ENCODE measurements at places on chromosomes 6 and 20. TPM values are rescaled to one million over a fixed set of nuclear protein-coding genes. Genes with fewer than 3 reads are reported as not detected.

- no peak for DNase-seq
Observed at GRCh38 chr6:106169517-106169916, 83.4 kb downstream of the PRDM1 start.

DNA sequence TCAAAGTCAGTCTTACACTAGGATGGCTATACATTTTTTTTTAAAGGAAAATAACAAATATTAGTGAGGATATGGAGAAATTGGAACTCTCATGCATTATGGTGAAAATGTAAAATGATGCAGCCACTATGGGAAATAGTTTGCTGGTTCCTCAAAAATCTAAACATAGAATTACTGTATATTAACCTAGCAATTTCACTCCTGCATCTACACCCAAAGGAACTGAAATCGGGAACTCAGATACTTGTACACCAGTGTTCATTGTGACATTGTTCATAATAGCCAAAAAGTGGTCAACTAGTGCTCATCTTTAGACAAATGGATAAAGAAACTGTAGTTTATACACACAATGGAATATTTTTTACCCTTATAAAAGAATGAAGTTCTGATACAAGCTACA is 110.7 kb downstream of the UTRN start:
- DNase-seq, result no peak

GRCh38 chr6:21653905-21654304 is 60.4 kb downstream of the SOX4 start:
- no peak for DNase-seq

DNA sequence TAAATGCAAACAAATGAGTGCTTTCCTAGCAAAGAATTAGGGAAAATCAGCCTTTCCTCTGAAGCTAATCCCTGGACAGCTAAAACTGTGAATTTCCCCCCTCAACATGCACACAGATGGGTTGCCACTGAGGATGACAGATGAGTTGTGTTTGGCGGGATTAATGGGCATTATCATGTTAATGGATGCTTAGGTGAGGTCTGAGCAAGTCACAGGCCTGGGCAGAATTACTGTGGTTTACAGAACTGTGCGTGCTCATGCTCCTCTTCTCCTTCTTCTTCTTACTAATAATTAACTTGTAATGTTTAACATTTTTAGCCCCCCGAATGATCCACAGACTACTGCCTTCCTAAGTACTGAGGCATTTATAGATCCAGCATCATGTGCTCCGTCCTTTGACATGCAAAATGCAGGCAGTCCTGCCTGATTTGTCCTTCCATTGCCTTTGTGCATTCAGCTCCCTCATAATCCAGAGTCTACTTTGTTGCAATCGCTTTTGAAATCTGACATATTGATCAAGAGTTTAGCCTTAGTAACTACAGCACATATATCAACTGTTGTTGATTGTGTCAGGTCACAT is 753.4 kb upstream of the MMS22L start:
- DNase-seq, result no peak

DNA sequence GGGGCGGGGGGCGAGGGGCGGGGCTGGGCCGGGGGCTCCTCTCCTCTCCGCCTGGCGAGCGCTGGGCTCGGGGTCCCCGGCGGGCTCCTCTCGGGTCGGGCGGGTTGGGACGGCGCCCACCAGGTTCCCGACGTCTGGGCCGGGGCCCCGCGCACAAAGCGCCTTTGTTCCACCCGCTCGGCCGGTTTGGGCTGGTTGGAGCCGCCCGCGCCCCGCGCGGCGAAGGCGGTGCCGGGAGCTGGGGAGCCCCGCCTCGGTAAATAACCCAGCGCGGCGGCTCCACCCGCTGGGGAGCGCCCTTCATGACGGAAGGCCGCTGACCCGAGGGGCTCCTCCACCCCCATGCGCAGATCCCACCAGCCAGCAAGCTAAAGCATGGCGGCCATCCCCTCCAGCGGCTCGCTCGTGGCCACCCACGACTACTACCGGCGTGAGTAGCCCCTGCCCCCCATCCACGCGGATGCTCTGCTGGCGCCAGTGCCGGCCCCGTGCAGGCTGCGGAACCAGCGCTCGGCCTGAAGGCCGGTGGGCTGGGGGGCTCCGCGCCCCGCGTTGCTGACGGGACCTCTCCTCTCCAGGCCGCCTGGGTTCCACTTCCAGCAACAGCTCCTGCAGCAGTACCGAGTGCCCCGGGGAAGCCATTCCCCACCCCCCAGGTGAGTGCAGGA is 503 bp downstream of the PPDPF start:
- no peak for DNase-seq

DNA sequence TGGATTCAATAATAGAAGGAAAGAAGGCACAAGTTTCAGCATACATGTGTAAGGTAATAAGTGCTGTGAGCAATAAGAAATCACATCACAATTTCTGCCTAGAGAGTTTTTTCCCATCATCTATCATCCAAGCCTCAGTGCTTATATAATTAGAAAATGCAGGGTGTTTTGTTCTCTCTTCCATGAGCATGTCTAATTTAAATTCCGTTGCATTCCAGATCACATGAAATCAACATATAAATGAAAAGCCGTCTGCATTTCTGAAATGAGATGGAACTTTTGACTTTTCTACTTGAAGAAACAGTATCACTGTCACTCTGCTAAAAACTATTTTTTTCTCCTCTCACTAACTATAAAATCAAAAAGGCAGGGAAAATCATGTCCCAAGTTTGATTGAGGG is 74.5 kb upstream of the CD2AP start:
- no peak for DNase-seq

DNA sequence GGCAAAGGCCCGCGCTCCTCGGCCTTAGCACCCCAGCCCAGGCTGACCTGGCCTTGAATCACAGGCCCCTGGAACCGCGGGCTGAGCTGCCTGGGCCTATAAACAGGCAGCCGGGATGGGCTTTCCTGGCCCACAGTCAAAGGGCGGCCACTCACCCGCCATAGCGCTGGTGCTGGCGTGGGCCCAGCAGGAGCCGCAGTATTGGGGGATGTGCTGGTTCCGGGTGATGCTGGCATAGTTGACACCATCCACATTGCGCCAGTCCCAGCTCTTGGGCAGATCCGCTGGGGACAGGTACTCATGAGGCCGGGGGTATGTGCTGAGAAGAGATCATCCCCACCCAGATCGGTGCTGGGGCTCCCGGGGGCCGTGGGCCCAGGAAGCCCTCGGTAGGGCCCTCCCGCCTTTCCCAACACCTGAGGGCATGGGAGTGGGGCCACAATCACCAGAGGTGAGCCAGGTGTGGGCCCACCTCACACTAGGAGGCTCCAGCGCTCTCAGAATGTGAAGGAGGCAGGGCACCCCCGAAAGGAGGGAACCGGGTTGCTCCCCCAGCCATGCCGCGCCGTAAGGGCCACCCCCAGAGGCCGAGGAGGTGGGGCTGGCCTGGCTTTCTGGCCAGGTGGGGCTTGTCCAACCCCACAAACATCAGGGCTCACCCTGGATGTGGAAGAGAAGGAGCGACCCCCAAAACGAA is 739 bp downstream of the CTSZ start:
- no peak for DNase-seq

DNA sequence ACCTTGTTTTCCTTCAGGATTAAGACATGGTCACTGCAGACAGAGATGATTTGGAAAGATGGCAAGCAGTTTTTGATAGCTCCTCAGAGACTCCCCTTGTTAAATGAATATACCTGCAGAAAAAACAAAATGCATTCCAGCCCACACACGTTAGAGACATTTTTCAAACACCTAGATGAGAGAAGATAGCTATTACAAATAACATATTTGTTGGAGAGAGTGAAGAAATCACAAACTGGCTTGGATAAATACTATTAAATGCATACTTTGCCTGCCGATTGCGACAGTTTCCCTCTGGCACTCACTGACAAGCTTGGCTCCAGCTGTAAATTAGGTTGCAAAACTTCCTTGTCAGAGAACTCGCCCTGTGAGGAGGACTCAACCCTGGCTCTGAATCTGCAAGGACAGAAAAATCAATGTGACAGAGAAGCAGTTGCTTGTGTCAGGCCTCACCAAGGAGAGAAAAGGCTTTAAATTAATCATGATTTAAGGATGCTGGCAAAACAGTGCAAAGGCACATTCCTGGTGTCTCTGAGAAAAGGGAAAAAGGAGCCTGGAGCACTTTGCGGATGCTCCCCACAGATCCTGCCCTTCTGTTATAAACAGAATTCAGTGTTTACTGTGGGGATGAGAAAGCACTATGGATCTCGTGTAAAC is 423.7 kb upstream of the MARCKS start:
- no peak for DNase-seq

DNA sequence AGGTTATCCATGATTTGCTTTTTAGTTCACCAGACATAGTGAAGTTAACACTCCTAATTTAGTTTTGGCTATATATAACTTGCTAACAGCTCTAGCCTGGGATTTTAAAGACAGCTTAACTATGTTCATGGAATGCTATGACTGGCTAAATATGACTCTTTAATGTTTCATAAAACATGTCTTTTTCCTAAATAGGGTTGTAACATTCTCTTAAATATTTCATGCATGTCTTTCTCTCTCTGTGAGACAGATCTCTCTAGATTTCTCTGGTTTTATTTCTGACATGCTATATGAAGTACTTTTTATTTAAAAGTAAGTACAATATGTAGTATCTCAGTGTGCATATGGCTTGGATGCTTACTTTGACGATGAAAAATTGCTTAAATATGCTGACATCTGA is 35.7 kb downstream of the MACROD2 start:
- DNase-seq, result no peak

DNA sequence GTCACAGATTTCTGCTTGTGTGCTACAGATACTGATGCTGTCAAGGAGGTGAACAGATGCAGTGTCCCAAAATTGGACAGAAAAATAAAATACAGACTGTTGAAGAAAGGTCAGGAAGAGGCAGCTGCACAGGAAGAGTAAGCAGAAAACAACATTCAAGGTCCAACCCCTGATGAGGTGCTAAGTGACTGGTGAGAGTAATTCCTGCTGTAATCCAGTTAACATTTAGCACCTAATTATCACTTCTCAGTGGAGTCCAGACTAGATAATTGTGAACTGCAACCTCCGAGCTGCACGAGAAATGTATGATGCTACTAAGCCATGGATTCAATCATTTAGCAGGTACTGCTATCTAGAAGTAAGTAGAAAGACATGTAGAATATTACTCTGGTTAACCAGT is 36.3 kb upstream of the NRSN1 start:
- no peak for DNase-seq

GRCh38 chr6:7758456-7758855 is 32.6 kb downstream of the BMP6 start:
- DNase-seq, result peak; percentile 59

Gene GPR6
- total RNA-seq, result not detected

Gene GJA1
- 165 TPM for total RNA-seq

Gene VSX1
- total RNA-seq, result not detected

Gene PAX1
- not detected for total RNA-seq
